ENCODE measurements at places on chromosomes 5 and 9.

DNA sequence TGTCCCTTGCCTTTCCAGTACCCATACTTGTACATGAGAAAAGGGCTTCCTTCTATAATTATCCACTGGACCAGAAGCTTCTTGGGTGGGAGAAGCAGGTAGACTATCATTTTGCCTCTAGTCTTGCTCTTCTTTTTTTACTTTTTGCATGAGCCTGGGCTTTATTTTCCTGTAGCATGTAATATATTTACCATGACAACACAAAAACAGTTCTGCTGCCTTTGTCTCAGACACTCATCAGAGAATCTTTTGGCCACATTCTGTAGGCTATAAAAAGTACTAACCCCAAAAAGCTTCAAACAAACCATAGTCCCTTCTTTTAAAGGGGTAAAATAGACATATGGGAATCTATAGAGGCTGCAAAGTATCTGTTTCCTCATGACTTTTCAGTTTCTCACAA lies 339.2 kb upstream of the PIK3R1 start:
- DNase-seq: no peak

- no peak for DNase-seq
Observed at GRCh38 chr9:128249908-128250838, 25.6 kb downstream of the GOLGA2 start.

DNA sequence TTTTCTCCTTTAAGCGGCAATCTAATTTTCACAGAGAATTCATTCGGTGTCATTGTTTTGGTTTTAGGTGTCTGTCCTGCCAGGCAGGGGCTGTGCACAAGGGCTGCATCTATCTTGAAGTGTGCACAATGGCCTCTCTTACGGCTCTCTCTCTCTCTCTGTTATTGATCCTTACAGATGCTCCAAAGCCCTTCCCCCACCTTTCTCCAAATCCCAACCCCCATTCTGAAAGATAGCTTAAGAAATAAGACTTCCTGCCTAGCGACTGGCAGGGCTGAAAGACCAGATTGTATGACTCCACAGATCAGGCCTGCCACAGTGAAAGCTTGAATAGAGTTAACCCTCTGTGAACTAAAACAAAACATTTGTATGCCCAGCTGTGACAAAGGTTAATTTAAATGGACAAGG lies 86.5 kb upstream of the NR5A1 start:
- no peak for DNase-seq

DNA sequence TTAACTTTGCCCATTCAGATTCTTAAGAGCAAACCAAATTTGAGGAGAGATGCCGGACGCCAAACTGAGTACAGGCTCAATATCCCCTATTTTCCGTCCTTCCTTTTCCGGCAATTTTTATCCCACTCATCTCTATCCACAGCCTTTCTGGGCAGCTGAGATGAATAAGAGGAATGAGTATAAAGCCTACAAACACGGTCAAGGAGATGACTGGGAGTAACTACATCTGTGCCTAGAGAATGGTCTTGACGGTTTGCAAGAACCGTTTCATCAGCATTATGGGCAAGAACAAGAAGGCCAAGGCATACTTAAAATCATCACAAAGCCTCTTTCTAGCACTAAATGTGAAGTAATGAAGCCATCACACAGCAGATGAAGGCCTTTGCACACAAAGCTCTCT lies 227.3 kb downstream of the DCP2 start:
- DNase-seq: no peak

DNA sequence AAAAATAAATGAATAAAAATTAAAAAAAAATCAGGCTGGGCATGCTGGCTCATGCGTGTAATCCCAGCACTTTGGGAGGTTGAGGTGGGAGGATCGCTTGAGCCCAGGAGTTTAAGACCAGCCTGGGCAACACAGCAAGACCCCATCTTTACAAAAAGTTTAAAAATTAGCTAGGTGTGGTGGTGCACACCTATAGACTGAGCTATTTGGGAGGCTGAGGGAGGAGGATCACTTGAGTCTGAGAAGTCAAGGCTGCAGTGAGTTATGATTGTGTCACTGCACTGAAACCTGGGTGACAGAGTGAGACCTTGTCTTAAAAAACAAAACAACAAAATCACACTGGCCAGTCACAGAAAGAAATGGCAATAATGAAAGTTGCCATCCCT lies 3.4 kb upstream of the CNTRL start:
- no peak for DNase-seq

DNA sequence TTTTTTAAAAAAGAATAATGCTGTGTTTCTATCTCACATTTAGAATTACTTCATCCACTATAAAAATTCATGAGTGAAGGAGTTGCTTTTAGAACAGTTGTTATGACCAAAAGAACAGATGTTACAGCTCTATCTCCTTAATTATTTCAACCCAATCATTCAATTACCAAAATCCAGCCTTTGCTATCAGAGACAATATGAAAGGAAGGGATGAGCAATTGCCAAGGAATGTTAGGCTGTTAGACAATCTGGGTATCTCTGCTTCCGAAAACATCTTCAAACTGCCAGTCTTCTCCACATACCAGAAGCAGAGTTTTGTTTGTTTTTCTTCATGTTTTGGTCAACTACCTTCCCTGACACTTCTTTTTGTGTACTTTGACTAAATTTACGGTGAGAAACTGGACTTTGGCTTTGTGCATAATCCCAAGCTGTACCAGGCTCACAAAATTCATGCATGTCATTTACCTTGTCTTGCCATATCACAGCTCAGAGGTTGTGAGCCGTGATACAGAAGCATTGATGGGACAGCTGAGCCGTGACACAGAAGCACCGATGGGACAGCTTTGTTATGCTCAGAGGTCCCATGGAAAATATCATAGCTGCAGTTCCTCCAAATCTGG lies 405.5 kb downstream of the KIF4B start:
- no peak for DNase-seq

DNA sequence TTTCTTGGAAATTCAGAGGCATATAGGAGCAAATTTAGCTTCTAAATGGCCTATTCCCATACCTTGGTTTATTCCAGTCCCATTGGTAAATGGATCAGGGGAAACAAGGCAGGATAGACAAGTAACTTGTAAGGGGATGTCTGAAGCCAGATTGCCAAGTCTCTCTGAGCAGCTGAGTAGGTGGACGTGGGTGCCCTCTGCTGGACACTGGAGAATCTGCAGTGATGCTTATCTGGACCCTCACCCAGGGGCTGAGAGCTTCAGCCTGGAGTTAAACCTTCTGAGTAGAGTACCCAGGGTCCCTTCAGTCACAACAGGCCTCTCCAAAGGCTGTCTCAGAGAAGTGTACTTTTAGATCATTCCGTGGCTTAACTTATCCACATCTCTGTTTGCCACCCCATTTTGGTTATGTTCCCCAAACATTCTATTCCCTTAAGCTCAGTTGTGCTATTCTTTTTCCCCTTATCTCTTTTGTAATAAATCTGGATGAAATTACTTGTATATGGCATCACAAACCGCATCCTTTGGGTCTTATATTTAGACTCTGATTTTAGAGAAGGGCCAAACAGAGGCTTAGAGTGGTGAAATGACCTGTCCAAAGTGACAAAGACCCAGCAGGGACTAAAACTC lies 218.3 kb upstream of the GLRA1 start:
- DNase-seq: no peak

- DNase-seq: no peak
Observed at GRCh38 chr5:145919413-145919812, 17.0 kb upstream of the SH3RF2 start.

GRCh38 chr5:138954257-138955012 lies 79.3 kb upstream of the LRRTM2 start:
- DNase-seq: no peak

DNA sequence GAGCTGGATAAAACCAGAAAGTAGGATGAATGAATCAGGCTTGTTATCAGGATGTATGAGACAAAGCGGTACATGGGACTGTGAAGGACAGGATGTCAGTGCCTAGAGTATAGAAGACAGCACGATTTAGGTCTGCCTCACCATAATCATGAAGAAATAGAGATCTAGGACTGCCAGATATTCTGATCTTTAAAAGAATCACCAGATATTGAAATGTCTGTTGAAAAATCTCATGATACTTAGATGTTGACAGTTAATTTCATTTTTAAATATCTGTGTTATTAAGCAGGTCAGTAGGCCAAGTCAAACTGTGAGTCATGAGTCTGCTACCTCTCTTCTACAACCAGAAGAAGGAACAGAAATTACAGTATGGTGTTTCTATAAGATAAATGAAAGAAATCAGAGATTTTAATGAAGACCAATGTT lies 65.0 kb downstream of the ST8SIA4 start:
- DNase-seq: no peak

DNA sequence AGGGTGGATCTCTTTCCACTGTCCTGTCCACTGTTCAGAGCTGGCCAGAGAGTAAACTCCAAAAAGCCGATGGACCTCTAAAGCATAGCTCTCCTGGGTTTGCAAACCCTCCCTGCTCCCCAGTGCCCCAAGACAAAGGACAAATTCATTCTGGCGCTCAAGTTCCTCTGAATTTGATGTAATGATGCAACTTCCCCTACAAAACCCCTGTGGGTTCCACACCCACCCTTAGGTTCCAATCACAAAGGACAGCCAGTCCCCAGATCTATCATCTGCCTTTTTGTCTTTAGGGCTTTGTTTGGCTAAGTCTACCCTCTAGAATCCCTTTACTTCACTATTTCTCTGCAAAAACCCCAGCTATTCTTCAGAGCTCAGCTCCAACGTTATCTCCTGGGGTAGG lies 57.4 kb upstream of the SLC25A51 start:
- no peak for DNase-seq

DNA sequence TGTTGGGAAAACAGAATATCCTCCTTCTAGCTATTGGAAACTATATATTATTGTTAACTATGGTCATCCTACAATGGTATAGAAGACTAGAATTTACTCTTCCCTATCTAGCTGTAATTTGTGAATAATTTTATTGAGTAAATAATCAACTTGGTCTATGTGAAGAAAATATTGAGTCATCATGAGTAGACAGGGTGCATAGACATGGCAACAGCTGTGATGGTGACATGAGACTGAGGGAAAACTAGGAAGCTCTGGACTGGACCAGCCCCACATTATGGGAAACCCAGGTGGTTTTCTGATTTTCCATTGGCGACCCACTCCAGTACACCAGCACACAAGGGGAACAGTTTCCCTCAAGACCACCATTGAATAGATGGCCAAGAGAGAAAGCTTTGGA lies 95.0 kb downstream of the APBA1 start:
- no peak for DNase-seq

DNA sequence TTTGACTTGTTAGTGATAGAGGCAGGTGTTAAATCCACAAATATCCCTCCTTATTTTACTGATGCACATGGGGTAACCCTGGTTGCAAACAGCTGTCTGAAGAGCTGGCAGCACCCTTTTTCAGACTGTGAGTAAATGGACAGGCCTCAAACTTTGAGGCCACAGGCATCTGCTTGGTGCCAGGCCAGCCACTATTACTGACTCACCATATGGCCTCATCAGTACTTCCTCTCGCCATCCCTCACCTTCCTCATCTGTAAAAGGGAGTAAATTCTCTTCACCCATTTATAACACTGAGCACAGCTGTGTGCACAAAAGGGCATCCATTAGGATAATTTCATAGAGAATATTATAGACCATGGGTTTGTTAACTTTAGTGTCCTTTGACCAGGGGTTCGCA lies 11.9 kb upstream of the TNIP1 start:
- DNase-seq: peak; percentile 19

- DNase-seq: no peak
Observed at GRCh38 chr9:78707080-78707479, 410.2 kb downstream of the PSAT1 start.

- DNase-seq: no peak
Observed at GRCh38 chr5:115600766-115601165, 1.5 kb downstream of the TICAM2 start.

GRCh38 chr9:13078164-13078563 lies 201.3 kb downstream of the MPDZ start:
- DNase-seq: no peak
